T-helper 2 cell (primary cell): ENCODE measurements at places on chromosomes 4 and X.

DNA sequence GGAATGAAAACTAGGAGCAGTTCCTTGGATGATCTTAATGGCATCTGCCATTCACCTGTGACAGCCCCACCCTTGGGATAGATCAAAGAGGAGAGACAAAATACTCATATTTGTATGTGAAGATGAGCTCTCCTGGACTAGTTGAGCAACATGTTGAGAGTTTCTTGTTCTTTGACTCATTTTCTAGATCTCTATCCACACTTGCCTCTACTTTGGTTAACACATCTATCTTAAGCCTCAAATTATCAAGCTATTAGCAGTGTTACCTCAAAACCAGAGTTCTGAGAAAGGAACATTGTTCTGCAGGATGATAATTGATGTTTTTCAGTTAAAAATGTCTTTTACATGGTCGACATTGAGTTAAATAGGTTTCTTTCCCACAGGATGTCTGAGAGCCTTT is 94.2 kb upstream of the TEX13D start:
- no peak for DNase-seq

- no peak for DNase-seq
Observed at GRCh38 chr4:146063143-146063542, 112.4 kb upstream of the LSM6 start.

DNA sequence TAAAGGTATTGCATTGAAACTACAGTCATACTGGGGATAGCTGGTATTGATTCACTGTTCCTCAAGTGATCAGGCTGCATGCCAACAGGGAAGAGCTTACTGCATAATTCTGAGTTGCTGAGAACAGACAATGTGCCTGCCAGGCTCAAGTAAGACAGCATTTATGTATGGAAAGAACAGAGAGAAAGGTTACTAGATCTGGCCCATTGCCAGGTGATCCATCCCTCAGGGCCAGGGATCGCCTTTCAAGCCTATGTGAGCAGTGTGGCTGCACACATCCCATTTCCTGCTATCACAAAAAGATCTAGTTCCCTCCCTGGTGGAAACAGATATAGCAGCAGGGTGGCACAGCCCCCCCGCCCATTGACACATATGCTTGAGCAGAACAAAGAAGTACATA is 254.0 kb downstream of the TMA16 start:
- DNase-seq, result no peak

DNA sequence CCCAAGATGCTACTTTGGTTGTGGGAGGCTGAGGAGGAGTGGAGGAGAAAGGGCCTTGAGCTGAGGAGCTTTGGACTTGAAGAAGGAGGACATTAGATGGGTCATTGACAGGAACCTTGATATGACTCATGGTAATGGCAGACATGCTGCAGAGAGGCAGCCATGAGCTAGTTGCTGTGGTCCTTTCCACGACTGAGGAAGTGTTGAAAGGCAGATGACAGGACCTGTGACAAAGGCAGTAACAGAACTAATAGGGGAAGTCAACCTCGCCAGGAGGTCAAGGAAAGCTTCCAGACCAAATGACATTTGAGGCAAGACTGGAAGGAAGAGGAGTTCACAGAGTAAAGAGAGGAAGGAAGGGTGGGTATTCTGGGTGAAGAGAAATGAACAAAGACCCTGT is 7.6 kb upstream of the XPNPEP2 start:
- DNase-seq, result no peak

DNA sequence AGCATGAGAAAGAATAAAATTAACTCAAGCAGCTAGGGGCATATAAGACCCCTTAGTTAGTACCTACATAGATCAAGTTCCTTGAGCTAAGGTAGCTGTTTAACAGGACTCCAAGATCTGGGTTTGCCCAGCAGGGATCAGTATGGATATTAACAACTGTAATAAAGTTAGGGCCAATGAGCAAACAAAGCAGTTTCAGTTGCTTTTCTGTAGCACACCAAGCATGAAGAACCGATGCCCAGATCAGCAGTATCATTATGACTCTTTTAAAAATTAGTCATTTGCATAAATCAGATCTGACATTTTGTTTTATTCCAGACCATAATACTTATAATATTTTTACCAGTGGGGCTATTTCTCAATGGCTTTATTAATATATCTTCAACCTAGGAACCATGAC is 80.9 kb downstream of the C4orf33 start:
- no peak for DNase-seq

GRCh38 chr4:187212446-187213080 is 488.9 kb upstream of the FAT1 start:
- DNase-seq, result no peak

GRCh38 chrX:150352581-150352980 is 10.5 kb upstream of the MAMLD1 start:
- DNase-seq, result no peak

- DNase-seq, result no peak
Observed at GRCh38 chr4:7342223-7343080, 92.3 kb downstream of the PSAPL1 start.

DNA sequence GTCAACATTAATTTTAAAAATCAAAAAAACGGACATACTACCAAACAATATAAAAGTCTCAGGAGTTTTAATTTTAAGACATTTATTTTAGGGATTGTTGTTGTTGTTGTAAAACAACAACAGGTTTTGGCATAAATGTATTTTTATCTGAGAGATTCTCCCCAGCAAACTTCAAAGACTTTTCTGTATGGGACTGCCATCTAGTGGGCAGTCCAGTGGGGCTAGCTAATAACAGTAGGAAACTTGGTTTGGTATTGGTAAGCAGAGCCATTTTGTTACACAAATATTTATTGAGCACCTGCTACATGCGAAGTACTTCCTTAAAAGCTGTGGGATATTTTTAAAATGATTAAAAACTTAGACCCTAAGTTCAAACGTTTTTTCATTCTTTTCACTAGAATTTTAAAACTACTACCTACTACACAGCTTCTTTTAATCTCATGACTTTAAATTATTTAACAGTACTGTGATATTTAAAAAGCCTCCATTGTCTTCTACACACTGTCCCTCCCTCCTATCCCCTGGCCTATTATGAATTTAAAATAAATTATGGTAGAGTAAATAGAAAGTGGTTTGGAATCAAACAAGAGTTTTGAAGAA is 1028.4 kb upstream of the INTU start:
- DNase-seq, result no peak

DNA sequence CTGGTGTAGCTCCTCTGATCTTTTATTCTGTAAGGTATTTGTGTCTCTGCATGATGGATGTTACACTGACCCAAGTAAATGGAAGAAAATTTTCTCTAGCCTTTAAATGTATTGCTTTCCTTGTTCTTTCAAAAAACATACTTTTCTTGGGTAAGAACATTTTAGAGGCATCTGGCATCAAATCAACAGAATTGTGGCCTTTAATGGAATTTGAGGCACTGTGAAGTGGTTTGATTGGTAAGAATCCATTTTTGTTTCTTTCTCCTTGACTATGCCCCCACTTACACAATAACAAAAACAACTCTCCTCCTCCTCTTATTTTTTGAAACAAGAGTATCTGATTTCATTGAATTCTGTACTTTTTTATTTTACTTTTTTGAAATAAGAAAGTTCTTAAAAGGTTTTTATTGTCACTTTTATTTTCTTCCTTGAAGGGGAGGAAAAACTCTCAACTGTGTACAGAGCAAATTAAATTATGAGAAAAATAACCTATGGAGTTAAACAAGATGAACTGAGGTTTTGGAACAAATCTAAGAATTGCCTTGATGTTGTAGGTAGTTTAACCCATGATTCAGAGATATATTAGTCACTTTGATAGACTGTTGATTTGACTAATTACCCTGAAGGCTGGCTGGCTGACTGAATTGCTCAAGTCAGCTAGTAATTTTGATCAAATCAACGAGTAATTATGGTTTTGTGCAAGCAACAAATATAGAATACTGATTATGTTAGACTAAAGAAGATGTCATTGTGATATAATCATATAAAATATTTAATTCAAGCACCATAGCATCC is 146.4 kb downstream of the FHIP1A start:
- DNase-seq, result no peak

DNA sequence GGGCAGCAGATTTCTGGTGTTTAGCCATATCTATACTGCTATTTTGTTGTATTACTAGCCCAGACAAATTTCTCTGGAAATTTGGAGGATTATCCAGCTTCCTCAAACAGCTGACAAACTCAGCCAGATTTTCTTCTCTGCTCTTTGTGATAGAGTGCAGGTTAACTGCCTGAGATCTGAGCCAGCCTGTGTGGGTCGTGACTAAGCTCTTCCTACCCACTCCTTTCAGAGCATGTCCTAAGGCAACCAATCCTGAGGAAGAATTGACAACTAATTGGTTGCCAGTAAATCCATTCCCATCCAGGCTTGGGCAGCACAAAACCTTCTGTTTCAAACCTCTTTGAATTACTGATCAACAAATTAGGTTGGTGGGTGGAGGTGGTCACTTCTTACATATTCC is 2.5 kb upstream of the GABRA2 start:
- no peak for DNase-seq

- DNase-seq, result no peak
Observed at GRCh38 chr4:46804781-46805413, 104.1 kb downstream of the COX7B2 start.
